ENCODE measurements at places on chromosomes 5 and 9.

- DNase-seq: no peak
These were observed 38.3 kb upstream of the TENT4A start for GRCh38 chr5:6674886-6675285.

GRCh38 chr9:20409321-20410092 is 212.8 kb downstream of the MLLT3 start:
- no peak for DNase-seq

- no peak for DNase-seq
These were observed 125.0 kb downstream of the TRIO start for GRCh38 chr5:14267991-14268708.

DNA sequence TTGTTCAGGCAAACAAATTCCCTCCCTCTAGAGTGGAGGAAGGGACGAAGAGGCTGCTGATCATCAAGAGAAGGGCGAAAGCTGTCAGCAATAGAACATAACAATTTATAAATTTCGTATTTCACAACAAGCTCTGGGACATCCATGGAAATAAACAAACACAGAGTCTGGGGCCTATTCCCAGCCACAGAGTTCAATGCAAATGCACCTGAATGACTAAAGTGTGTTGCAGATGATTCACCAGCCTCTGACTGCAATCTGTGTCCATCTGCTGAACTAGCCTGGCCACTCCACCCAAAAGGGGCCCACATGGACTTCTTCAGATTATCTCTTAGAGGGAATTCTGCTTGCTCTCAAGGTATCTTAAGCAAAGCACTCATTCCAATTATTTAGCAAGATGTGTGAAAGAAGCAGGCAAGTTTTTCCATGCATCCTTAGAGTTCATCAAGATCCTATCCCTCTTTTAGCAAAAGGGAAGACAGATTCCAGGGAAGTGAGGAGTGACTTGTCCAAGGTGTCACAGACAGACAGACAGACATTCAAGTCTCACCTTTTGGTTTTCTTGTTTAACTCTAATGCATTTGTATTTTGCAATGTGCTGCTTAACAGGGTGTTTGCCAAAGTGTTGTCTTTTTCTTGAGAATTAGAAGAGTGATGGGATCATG is 307.8 kb upstream of the PAPPA start:
- no peak for DNase-seq

- peak; percentile 25 for DNase-seq
These were observed 6.3 kb upstream of the MVB12B start for GRCh38 chr9:126320158-126320922.

- no peak for DNase-seq
These were observed 301.7 kb downstream of the ATPSCKMT start for GRCh38 chr5:9947944-9948343.

DNA sequence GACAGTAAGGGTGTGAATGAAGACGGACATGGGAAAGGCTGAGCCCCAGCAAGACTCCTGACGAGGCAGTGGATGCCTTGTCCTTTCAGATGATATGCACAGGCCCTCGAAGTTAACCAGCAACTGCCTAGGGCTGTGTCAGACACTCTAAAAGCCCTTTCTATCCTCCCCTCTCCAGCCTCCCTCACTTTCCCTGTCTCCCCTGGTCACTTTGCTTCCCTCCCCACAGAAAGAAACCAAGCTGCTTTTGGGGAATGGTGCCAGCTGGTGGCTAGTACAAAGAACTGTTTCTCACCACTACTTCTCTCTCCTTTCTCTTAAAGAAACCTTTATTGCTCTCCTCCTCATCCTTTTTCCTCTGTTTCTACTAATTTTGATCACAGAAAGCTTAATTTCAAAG is 21.4 kb downstream of the LHFPL2 start:
- DNase-seq: no peak

DNA sequence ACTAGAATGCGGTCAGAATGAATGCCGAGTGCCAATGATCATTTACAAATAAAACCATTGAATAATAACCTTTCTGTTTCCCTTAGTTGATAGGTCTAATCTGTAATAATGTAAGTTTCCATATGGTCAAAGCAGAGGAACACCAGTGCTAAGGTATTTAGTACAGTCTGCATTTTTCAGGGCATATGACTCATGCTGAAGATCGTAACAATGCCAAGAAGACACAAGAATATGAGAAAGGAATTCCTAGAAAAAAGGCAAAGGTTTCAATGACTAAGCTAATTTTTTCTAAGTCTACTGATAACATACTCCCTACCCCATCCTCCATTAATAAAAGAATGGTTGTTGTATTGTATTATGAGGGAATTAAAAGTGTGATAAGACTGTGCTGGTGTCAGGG is 2.8 kb downstream of the OR1L8 start:
- no peak for DNase-seq

GRCh38 chr5:42621662-42622061 is 135.0 kb upstream of the CCDC152 start:
- no peak for DNase-seq

GRCh38 chr5:116738239-116738614 is 163.6 kb upstream of the SEMA6A start:
- DNase-seq: no peak

- no peak for DNase-seq
These were observed 10.6 kb upstream of the AGXT2 start for GRCh38 chr5:35058374-35058788.

GRCh38 chr5:97538912-97539311 is 355.9 kb upstream of the RIOK2 start:
- DNase-seq: no peak

Measured in CD4-positive, alpha-beta T cell treated with Interleukin-12 subunit alpha and Interleukin-12 subunit beta, for 1 hour (primary cell).